ENCODE measurements at places on chromosomes 4 and X. TPM values are rescaled to one million over a fixed set of nuclear protein-coding genes. Genes with fewer than 3 reads are reported as not detected.
A peak's percentile ranks its signal among the peaks of the same experiment; 100 is the strongest.

Gene SORCS2
- total RNA-seq: 12.9 TPM

GRCh38 chr4:71446479-71447081, 107.8 kb downstream of the SLC4A4 start:
- no peaks in the 10 kb centered on the region for H3K27me3 ChIP-seq
- peaks cover 12% of the 10 kb centered on the region for H3K4me1 ChIP-seq
- DNase-seq: no peak
- no peak overlapping the region for H3K27ac ChIP-seq
- H3K4me3 ChIP-seq: no peak overlapping the region

Gene SHROOM2
- total RNA-seq: 11.8 TPM

- H3K4me1 ChIP-seq: no peaks in the 10 kb centered on the region
- no peak overlapping the region for H3K27ac ChIP-seq
- no peak for DNase-seq
- no peaks in the 10 kb centered on the region for H3K36me3 ChIP-seq
- no peaks in the 10 kb centered on the region for H3K27me3 ChIP-seq
Observed at GRCh38 chr4:53348046-53348445, 17.8 kb downstream of the SCFD2 start.

- no peaks in the 10 kb centered on the region for H3K36me3 ChIP-seq
- no peaks in the 10 kb centered on the region for H3K27me3 ChIP-seq
- DNase-seq: no peak
- no peaks in the 10 kb centered on the region for H3K4me1 ChIP-seq
Observed at GRCh38 chr4:89757154-89757719, 79.7 kb downstream of the SNCA start.

Gene DOK7
- total RNA-seq: not detected

GRCh38 chr4:68123525-68123924, 6.1 kb downstream of the TMPRSS11F start:
- no peak overlapping the region for H3K4me3 ChIP-seq
- no peaks in the 10 kb centered on the region for H3K36me3 ChIP-seq
- no peaks in the 10 kb centered on the region for H3K4me1 ChIP-seq

GRCh38 chr4:101993002-101993841, 202.7 kb downstream of the BANK1 start:
- no peak overlapping the region for H3K4me3 ChIP-seq
- no peak overlapping the region for H3K27ac ChIP-seq
- no peaks in the 10 kb centered on the region for H3K36me3 ChIP-seq
- no peak for DNase-seq
- H3K4me1 ChIP-seq: no peaks in the 10 kb centered on the region

DNA sequence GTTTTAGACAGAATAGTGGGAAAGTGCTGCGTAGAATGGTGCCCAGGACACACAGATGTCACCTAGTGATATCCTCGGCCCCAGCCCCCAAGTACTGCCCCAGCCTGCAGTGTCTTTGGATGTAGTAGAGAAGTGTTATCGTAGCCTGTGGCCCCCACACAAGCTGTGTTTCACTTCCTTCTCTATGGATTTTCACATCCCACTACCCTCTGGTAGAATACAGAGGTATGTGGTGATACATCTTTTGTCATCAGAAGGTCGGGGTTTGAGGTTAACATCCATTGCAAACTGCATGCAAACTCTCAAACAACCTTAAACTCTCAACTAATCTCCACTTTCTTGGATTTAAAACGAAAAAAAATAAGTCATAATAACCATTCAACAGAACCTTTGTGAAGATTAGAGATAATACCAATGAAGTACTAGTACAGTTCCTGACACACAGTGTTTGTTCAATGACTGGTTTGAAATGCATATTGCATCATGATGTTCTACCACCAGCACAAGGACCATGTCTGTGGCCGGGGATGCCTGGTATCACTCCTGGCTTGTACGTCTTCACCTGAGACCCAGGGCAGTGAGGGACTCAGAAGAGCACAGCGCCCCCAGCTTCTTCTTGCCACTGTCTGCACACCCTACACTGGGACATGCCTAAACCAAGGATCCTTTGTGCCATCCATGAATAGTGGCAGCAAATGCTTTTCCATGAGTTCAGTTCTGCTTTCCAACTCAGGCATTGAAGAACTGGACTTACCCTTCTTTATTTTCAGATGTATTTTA, 267.3 kb downstream of the DCTD start:
- no peak for DNase-seq
- H3K4me1 ChIP-seq: no peaks in the 10 kb centered on the region
- H3K4me3 ChIP-seq: no peak overlapping the region
- no peaks in the 10 kb centered on the region for H3K27me3 ChIP-seq

DNA sequence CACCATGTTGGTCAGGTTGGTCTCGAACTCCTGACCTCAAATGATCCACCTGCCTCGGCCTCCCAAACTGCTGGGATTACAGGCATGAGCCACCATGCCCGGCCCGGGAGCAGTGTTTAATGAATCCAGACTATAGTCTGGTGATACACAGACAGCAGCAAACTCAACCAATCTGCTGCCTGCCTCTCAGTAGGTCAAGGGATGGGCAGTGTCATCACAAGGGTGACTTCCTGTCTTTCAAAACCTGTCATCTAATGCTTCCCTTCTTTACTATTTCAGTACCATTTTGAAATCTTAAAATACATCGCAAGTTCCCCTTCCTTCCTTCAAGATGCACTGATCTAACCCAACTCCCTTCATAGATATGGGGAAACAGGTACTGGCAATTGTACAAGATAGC, 8.4 kb downstream of the RPL39 start:
- DNase-seq: no peak
- no peaks in the 10 kb centered on the region for H3K27me3 ChIP-seq
- H3K36me3 ChIP-seq: no peaks in the 10 kb centered on the region
- no peak overlapping the region for H3K27ac ChIP-seq
- no peaks in the 10 kb centered on the region for H3K4me1 ChIP-seq
- H3K4me3 ChIP-seq: no peak overlapping the region

Gene GABRA4
- not detected for total RNA-seq

GRCh38 chr4:82948647-82949204, 48.2 kb downstream of the THAP9 start:
- H3K4me1 ChIP-seq: no peaks in the 10 kb centered on the region
- H3K27ac ChIP-seq: no peak overlapping the region
- no peak overlapping the region for H3K4me3 ChIP-seq
- DNase-seq: no peak
- no peaks in the 10 kb centered on the region for H3K36me3 ChIP-seq

Gene PNMA3
- 2.9 TPM for total RNA-seq

GRCh38 chr4:25299476-25300203, 12.9 kb upstream of the ZCCHC4 start:
- no peaks in the 10 kb centered on the region for H3K4me1 ChIP-seq
- DNase-seq: no peak
- H3K27me3 ChIP-seq: no peaks in the 10 kb centered on the region
- H3K4me3 ChIP-seq: no peak overlapping the region

DNA sequence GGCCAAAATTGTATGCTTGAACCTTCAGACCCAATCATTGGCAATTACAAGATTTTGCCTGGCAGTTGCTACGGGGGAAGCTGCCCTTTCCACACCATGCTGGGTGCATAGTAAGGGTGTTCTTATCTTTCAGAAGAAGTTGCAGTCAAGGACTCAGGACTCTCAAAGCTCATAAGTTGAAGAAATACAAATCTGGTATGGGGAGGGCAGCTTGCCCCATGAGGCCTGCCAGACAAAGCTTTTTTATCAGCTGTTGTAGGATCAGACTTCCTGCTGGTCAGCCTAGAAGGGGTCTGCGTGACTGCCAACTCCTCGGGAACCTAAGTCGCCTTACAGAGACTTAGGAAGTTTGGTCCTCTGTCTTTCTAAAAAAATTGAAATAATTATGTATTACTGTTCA, 174.9 kb upstream of the TECRL start:
- H3K4me3 ChIP-seq: no peak overlapping the region
- no peak overlapping the region for H3K27ac ChIP-seq
- no peaks in the 10 kb centered on the region for H3K36me3 ChIP-seq
- peaks cover 30% of the 10 kb centered on the region for H3K4me1 ChIP-seq
- no peaks in the 10 kb centered on the region for H3K27me3 ChIP-seq
- peak; percentile 18 for DNase-seq
